ENCODE measurements at places on chromosomes 2 and 18.

DNA sequence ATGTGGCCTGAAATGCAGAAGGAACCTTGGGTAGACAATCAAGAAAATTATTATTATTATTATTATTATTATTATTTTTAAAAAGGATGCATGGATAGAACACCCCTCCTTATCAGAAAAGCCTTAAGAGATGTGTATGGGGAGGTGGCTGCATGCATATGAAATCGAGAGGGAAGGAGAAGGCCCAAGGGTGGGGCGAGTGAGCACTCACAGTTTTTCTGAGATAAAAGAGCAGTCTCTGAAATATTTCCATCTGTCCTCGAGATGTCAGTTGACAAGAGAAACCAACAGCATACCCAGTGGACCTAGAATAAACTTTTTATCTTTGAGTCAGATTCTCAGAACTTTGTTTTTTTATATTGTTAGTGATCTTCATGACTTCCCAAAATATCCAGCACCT is 282.9 kb downstream of the GPD2 start:
- DNase-seq, result no peak

DNA sequence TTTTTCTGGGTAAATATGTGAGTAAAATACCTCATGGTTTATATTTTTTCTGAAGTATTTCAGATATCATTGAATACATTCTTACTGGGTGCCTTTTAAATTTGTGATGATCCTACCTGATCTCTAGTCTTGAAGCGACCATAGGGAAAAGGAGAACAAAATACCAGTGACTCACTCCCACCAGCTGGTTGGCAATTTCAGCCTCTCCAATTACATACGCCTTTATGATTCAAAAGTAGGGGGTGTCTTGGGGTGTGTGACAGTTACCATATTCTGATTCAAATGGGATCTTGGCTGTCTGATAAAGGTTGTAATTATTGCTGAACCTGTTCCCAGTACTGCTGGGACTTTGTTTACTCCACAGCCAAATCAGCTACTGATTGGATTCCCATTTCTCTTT is 175.9 kb upstream of the NXPH2 start:
- no peak for DNase-seq

GRCh38 chr2:191127235-191127634 is 23.6 kb downstream of the STAT4 start:
- no peak for DNase-seq

DNA sequence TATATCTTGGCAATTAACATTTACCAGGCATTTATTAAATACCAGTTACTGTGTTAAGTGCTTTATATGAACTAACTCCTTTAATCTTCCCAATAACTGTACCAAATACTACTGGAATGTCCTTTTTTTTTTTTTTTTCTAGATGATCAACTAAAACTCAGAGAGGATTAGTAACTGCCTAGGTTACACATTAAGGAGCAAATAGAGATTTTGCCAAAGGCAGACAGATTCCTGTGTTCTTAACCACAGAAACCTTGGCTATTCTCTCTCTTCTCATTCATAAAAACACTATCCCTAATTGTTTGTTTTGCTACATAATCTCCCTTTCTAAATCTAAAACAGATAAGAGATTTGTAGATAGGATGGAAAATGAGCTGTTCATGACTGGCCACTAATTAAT is 13.3 kb downstream of the DHX57 start:
- DNase-seq, result no peak

DNA sequence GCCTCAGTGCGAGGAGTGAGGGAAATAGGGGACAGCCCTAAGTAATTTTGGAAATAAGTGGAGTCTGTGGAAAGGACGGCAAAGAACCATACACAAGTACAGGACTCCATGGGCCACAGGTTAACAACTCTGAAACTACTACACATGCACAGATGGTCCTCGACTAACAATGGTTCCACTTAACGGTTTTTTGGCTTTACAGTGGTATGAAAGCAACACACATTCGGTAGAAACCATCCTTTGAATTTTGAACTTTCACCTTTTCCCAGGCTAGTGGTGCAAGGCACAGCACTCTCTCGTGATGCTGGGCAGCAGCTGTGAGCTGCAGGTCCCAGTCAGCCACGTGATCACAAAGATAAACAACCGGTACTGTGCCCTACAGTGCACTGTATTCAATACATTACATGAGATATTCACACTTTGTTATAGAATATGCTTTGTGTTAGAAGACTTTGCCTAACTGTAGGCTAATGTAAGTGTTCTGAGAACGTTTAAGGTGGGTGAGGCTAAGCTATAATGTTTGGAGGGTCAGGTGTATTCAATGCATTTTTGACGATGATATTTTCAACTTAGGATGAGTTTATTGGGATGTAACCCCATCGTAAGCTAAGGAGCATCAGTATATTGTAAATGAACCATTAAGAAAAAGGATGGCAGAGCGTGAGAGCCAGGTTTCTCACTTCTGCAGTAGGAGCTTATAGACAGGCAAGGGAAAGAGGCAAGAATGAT is 44.6 kb downstream of the TBC1D8 start:
- no peak for DNase-seq

DNA sequence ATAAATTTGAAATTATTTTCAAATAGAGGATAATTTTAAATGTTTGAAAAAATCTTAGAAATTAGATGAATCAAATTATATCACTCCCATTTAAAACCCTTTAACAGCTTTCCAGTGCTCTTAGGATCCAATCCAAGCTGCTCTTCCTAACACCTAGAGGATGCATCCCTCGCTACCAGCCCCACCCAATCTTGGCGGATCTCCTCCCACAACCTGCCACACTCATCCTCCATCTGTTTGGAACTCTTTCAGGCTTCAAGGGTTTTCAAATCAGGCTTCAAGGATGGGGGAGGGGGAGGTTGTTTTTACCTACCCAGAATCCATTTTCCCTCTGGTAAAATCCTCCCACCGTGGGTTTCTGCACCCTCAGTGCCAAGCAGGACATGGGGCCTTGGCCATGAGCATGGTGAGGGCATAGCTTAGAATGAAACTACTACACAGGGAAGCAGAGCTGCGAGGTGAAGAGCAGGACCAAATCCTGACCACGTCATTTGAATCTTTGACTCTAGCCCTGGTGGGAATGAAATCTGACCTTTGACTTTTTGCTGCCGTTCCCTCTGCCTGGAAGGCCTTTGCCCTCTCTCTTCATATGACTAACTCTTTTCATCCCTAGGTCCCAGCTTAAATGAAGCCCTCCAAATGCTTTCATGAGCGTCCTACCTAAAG is 113.0 kb upstream of the MAPRE2 start:
- no peak for DNase-seq

- no peak for DNase-seq
These were observed 44.1 kb downstream of the C1D start for GRCh38 chr2:68018727-68019126.

- DNase-seq, result no peak
These were observed 646.7 kb upstream of the CDH2 start for GRCh38 chr18:28823506-28824182.

DNA sequence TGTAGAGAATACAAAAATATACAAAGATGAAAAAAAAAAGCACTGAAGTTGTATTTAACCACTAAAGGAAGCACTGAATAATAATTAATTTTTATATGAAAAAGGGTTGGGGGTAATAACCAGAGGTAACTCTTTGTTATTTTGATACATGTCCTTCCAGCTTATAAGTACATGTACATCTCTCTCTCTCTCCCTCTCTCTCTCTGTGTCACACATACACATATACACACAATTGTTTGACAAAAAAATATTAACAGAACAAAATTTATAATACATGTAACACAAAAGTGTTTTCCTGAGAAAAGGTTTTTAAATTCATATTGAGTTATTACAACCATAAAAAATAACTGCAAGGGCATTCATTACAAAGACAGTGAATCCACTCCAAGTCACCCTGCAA is 4.6 kb downstream of the WIPF1 start:
- DNase-seq, result no peak

DNA sequence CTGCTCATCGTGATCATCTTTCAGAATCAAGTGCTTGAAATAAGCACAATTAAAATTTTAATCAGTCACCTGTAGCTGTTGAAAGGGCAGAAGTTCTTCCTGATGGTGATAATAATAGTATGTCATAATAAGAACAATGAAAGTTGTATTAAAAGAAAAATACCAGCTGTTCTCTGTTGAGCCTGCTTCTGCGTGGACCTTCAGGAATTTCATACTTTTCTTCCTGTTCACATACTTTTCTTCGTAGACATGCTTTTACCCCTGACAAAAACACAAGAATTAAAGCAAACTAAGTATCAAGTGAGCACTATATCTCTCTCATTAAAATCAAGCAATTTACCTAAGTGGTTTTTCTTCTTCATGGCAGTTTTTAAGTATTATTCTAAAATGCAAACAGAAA is 79.2 kb downstream of the BARD1 start:
- no peak for DNase-seq

GRCh38 chr18:30034818-30035217 is 1007.7 kb downstream of the DSC3 start:
- DNase-seq, result no peak

DNA sequence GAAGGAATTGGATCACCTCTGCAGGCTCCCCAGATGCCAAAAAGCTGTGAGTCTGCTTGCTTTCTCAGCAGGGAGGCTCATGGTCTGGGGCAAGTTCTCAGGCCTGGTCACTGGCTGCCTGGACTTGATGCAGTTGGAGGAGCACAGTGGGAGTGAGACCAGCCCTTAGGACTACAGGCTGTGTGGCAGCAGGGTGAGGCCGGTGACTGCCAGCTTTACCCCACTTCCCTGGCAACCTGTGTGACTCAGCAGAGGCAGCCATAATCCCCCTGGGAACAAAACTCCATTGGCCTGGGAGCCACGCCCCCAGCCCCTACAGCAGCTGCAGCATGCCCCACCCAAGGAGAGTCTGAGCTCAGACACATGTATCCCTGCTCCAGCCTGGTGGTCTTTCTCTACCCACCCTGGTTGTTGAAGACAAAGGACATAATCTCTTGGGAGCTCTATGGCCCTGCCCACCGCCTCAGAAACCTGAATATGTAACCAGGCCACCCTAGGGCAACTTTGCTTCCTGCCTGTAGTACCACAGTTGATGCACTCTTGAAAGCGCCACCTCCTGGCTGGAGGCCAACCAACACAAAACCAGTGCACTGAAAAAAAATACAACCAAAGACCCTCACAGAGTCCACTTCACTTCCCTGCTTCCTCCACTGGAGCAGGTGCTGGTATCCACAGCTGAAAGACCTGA is 106.8 kb upstream of the SPATS2L start:
- DNase-seq, result no peak

DNA sequence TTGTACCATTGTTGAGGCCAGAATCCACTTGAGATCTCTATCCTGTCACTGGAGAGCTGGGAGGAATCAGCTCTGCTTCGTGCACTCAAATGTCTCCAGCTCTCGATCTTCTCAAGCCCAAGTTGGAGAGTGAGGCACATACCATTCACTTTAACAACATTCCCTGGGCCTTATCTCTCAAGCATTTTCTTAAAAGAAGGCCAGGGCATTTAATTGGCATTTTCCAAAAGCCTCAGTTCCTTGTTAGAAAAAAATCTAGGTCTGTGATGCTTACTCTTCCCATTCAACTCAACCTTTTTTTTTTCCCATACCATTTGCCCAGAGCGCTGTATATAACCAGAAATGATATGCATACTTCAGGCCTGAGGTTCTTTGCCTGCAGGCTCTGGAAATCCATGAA is 10.1 kb downstream of the QPCT start:
- no peak for DNase-seq

- DNase-seq, result no peak
These were observed 126.6 kb upstream of the SLC14A2 start for GRCh38 chr18:45488645-45489044.

- no peak for DNase-seq
These were observed 11.7 kb downstream of the OSBPL6 start for GRCh38 chr2:178205853-178206521.

GRCh38 chr18:3321133-3321812 is 59.3 kb downstream of the MYL12B start:
- DNase-seq, result no peak

DNA sequence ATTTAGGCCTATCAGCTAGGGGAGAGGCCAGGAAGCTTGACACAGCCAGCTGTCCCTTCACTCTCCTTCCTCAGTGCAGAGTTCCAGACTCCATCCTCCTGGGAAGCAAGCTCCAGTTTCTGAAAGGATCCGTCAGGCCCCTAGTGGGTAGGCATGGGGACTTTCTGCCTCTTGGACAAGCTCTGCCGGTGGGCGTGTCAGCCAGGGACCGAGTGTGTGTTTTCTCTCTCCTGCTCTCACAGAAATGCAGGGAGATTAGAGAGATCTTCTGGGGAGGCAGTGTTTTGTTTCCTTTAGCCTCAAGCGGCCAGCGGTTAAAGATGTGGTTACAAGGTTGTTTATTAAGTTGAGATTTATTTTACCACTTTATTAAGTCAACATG is 29.9 kb upstream of the OTOS start:
- DNase-seq, result no peak

DNA sequence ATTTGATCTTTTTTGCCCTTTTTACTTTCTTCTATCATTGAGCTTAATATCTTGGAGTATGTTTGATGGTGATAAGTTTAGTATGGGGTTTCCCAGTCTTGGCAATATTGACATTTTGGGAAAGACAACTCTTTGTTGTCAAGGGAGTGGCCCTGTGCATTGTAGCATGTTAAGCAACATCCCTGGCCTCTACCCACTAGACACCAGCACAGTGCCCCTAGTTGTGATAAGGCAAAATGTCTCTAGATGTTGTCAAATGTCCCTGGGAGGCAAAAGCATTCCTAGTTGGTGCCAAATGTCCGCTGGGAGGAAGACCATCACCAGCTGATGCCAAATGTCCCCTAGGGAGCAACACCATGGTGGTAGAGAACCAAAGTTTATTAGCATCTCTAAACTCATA is 28.2 kb downstream of the GULP1 start:
- no peak for DNase-seq

- no peak for DNase-seq
These were observed 141.3 kb downstream of the ASB1 start for GRCh38 chr2:238567996-238568395.

DNA sequence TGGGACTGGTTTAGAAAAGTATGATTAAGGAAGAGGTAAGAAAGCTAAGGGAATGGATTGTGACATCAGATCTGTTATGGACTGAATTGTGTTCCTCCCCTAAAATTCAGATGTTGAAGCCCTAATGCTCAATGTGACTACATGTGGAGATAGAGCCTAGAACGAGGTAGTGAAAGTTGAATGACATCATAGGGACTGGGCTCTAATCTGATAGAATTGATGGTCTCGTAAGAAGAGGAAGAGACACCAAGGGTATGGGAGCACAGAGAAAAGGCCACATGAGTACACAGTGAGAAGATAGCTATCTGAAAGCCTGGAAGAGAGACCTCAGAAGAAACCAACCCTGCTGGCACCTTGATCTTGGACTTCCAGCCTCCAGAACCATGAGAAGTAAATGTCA is 178.3 kb downstream of the TRIB2 start:
- no peak for DNase-seq

DNA sequence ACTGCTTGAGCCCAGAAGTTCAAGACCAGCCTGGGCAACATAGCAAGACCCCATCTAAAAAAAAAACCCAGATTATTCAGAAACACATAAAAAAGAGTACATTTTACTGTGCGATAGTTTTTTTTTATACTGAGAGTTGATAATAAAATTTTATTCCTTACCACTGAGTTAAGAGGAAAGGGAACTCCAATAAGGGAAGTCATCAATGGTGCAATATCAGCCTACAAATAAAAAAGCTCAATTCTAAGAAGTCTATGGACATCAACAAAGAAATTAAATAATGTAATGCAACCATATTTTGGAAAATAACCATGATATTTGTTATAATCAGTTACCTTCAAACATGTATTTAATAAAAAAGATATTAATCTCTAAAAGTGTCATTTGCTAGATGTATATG is 46.6 kb downstream of the PIGN start:
- no peak for DNase-seq

Measured in ascending aorta (tissue), 2 donors.